ENCODE measurements at places on chromosomes 11 and 22. TPM values are rescaled to one million over a fixed set of nuclear protein-coding genes. Genes with fewer than 3 reads are reported as not detected.

- peak; percentile 35 for DNase-seq
These were observed 58.2 kb downstream of the RRAS2 start for GRCh38 chr11:14300661-14301304.

DNA sequence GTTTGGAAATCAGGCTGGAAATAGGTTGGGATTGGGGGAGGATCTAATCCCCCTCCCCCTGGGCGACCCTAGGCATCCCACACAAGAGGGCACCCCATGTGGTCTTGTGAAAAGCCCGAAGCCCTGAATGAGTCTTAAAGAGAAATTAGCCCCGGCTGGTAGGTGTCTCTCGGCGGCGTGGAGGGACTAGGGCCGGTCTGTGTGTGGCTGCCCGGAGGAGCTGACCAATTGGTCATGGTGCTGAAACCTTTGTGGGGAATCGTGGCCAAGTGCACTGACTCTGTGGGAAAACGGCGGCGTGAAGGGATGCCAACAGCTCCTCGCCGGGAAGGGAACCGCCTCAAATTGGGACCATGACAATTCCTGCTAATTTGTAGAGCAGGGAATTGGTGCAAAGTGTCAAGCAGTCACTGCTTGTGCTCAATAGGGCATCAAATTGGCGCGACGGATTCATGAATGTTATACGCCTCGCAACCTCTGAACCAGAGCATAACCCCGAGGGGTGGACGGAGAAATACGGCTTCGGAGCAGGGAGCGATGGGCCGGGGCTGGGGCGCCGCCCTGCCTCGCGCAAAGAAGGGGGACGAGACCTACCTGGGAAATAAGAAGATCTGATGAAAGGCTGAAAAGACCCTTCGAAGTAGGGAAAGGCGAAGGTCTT lies 1.5 kb downstream of the DBX1 start:
- peak; percentile 47 for DNase-seq

DNA sequence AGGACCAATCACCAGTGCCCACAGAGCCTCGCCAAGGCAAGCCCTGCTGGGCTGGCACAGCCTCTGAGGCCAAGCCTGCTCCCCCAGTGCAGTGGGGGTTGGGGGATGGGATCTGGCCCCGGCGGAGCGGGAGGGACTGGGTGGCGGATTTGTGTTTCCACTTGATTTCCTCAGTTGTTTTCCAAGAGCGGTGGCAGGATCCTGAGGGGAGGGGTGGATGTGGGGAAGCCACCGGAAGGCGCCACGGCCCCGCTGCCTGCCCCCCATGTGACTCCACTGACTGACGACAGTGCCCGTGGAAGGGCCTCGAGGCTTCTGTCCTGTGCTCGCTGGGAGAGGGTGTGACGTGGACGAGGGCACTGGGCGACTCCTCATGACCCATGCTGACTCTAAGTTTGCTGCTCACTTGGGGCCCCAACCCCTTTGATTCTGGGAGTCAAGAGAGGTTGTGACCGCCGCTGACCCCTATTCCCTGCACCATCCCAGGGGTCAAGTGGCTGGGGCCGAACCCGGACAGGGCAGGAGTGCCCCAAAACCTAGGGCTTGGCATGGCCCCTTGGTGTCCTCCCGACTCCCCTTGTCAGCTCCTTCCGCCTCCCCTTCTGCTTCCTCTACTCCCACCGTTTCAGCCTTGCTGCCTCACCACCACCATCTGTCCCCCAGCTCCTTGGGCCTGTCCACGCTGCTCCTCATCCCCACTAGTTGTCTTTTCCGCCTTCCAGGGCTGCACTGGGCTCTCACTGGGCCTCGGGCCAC lies 23.5 kb upstream of the PICK1 start:
- DNase-seq: no peak

Gene PATE4
- total RNA-seq: not detected

Gene SLC22A12
- total RNA-seq: not detected

DNA sequence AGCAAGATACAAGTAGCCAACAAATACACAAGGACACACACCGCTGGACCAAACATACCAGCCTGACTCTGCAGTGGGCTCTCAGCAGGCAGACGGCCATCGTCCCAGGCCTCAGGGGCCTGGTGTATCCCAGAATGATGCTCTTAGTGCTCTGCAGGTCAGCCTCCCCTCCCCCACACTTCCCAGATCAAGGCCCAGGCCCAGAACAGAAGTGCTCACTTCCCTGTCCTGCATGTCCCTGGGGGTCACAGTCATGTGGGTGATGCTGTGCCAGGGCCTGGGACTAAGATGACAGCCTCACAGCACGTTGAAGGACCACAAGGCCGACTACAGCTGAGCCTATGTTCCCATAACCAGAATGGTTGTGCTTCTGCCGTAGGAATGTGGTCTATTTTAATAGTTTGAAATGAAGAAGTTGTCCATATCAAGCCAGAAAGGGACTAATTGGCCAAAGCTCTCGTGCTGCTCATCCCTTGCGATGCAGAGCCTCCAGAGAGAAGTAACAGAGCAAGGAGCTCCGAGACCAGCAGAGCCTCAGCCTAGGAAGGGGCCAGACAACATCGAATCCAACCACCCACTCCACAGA lies 48.6 kb downstream of the GAB4 start:
- DNase-seq: no peak

DNA sequence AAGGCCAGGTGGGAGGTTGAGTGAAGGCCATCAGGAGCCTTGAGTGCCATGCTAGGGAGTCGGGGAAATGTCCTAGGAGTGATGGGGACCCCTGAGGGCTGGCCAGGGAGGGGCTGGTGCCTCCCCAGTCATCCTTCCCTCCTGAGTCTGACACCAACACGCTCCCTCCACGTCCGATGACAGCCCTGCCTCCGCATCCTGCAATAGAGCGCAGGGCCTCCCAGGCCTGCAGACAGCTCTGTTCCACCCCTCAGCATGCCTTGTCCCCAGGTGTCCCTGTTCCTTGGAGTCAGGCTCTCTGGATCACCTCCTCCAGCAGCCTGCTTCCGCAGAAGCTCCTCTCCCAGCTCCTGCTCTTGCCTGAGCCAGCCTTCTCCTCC lies 3.1 kb downstream of the RAC2 start:
- DNase-seq: no peak

GRCh38 chr11:72657411-72658100 lies 16.7 kb downstream of the PDE2A start:
- DNase-seq: no peak

DNA sequence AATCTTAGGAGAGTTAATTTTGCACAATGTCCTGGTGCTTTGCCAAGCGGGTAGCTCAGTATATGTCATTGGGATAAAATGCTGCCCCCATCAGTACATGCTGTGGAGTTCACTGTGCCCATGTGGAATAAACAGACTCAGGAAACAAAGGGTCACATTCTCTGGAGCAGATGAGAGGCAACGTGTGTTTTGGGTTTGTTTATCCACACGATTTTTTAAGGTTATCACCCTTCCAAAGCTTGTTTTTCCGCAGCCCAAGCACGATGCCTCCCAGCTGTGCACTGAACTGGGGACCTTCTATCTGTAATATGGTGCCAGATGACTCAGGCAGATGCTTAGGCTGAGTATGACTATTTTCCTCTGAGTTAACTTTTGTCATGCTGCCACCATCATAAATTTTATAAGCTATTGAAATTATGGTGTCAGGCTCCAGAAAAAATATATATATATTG lies 6.5 kb downstream of the OR4D6 start:
- no peak for DNase-seq

- DNase-seq: no peak
These were observed 6.2 kb upstream of the SPI1 start for GRCh38 chr11:47384498-47384897.

- DNase-seq: no peak
These were observed 36.4 kb downstream of the RAB30 start for GRCh38 chr11:83035070-83035854.

Gene ZW10
- 9.8 TPM for total RNA-seq

Gene SCGB1A1
- not detected for total RNA-seq

Gene SLC22A25
- not detected for total RNA-seq

DNA sequence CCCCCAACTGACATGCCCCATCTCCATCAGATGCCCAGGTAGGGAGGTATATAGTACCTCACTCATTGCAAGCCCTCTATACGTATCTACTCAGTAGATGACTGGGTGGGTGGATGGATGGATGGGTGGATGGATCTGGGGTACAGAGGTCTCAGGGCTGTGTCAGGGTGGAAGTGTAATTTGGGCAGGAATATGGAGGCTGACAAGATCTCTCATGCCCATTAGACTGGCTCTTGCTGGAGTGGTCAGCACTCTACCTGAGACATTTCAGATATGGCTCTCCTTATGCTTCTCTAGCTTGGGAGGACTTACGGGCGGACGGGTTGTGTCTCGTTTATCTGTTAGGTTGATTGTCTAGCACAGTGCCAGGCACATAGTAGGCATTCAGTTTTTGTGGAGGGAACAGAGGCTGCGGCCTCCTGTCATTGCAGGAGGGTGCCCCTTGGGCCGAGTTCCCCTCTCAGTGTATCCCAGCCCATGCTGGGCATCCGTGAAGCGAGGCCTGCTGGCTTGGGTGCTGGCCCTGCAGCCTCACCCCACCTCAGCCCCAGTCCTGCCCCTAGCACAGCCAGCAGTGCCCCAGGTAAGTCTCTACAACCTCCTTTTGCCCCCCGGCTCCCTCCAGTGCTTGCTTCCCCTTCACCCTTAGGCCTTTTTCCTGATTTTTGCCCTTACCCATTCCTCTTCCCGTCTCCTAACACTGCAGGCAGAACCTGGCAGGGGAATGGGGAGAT lies 13.7 kb downstream of the ROBO3 start:
- DNase-seq: no peak

DNA sequence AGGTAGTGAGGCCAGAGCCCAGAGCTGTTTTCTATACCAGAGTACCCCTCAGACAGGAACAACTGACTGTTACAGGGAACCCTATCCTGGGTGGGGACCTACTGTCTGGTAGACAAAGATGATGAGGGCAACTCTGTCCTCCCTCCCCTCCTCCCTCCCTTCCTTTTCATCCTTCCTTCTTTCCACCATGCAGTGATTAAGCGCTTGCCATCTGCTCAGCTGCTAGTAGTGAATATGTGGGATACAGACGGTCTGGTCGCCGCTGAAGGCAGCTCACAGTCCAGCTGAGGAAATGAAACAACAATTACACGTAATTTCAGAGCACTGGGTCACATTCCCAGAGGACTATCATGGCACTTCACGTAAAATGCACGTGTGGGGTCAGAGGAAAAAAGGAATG lies 597.1 kb downstream of the BUD13 start:
- DNase-seq: no peak

DNA sequence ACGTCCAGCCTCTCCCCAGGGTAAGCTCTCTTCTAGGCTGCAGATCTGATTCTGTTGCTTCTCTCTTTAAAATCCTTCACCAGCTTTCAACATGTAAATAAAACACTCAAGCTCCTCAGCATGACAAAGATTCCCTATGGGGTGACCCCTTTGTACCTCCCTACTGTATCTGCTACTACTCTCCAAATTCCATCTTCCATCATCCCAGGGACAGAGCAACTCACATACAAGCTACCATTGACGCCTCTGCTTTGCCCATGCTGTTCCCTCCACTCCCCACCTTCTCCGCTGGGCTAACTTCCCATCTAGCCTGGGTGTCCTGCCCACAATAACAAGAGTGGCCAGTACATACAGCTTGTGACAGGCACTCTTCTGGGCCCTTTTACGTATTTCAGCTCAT lies 207.5 kb upstream of the ZBED5 start:
- no peak for DNase-seq

DNA sequence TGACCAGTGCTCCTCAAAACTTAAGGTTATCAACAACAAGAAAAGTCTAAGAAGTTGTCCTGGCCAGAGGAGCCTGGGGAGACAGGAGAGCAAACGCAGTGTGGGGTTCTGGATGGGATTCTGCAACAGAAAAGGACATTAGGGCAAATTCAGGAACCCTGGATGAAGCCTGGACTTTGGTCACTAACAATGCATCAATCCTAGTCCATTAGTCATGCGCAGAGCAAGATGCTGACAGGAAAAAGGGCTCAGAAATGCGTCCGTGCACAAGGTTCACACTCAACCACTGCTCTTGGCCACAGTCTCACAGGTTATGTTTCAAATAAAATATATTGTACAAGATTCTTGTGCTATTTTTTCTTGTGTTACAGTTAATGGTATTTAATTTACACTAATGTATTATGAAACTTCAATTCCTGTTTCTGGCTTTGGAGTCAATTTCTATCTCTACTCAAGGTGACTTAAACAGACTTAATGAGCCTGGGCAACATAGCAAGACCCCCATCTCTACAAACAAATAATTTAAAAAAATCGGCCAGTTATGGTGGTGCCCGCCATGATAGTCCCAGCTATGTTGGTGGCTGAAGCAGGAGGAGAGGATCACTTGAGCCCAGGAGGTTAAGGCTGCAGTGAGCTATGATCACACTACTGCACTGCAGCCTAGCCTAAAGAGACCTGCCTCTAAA lies 13.6 kb downstream of the GNB1L start:
- no peak for DNase-seq

Gene SLC37A2
- total RNA-seq: 3.0 TPM

Gene OSBP
- total RNA-seq: 25.1 TPM

DNA sequence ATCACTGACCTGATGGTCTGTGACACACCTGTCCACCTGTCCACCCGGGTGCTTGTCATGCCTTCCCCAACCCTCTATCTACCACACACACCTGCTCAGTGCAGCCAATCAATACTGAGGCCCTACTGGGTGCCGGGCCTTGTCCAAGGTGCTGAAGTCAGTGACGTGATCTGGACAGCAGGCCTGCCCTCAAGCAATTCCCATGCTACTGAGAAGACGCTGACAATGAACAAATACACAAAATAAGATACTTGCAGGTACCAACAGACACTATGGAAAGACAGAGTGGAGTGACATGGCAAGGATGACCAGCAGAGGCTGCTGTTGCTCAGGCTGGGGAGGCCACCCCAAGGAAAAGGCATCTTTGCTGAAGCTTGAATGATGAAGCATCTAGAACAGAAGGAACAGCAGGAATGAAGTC lies 21.2 kb downstream of the PLAAT3 start:
- no peak for DNase-seq

DNA sequence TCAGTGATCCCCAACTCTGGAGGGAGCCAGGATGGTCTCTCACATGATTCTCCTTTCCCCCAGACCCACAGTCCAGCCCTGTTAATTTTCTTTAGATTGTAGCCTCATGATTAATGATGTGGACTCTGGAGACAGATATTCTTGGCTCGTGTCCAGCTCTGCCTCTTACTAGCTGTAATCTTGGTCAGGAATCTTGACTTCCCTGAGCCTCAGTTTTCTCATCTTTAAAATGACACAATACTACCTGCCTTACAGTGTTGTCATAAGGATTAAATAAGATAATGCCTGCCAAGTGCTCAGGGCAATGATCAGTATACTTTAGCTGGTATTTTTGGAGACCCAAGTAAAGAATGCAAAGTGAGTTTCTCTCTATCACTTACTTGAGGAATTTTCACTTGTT lies 60.0 kb downstream of the SPECC1L start:
- no peak for DNase-seq
